RPMI8226 (cell line): ENCODE measurements at places on chromosomes 4 and X.

GRCh38 chr4:11622961-11623725 lies 194.4 kb upstream of the HS3ST1 start:
- DNase-seq = no peak

- DNase-seq = no peak
Measured at GRCh38 chrX:153459986-153460385, 10.4 kb downstream of the HAUS7 start.

GRCh38 chrX:16754019-16754418 lies 32.2 kb upstream of the TXLNG start:
- no peak for DNase-seq

GRCh38 chr4:117481742-117482141 lies 396.4 kb upstream of the TRAM1L1 start:
- no peak for DNase-seq

- DNase-seq = no peak
Measured at GRCh38 chr4:7156761-7157488, 35.4 kb upstream of the SORCS2 start.

GRCh38 chr4:94540476-94540875 lies 88.7 kb downstream of the PDLIM5 start:
- DNase-seq = no peak

GRCh38 chr4:178808106-178808505 lies 1365.9 kb upstream of the AGA start:
- DNase-seq = no peak

GRCh38 chr4:14234307-14234706 lies 606.8 kb upstream of the BOD1L1 start:
- no peak for DNase-seq

- no peak for DNase-seq
Measured at GRCh38 chrX:103441878-103442535, 65.7 kb downstream of the BEX3 start.

- DNase-seq = peak; percentile 70
Measured at GRCh38 chr4:3791910-3792542, 25.8 kb downstream of the ADRA2C start.

- DNase-seq = peak; percentile 61
Measured at GRCh38 chr4:84597450-84597849, 14.5 kb downstream of the CDS1 start.

GRCh38 chr4:147963839-147964238 lies 232.0 kb downstream of the ARHGAP10 start:
- DNase-seq = no peak

GRCh38 chrX:38803243-38803587 lies 2.0 kb downstream of the MID1IP1 start:
- DNase-seq = peak; percentile 32

DNA sequence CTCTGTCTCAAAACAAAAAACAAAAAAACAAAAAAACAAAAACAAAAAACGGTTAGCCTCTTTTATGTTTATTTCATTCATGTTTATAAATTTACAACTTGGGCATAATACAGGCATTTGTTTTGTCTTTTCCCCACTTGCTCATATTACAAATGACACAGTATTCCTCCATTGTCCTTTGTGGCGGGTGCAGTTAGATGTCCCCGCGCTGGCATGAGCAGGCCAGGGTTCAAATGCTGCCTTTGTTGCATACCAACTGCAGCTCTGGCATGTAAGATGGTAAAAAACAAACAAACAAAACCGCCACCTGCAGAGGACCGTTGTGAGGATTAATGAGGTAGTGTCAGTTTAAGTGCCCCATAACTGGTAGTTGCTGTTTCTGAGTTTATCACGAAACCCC lies 16.1 kb upstream of the HPF1 start:
- DNase-seq = no peak

DNA sequence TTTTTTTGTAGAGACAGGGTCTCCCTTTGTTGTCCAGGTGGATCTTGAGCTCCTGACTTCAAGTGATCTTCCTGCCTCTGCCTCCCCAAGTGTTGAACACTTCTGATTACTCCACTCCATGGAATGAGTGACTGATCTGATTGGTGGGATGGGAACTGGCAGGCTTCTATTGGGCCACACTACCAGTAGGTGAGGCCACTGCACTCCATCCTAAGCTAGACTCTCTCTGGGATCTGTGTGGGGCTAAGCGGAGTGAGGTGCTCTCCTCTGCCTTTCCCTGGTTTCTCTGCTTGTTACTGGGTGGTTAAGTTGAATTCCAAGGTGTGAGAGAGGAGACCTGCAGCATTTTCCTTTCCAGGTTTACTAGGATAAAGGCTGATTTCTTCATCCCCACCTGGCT lies 58.7 kb downstream of the ENOPH1 start:
- no peak for DNase-seq

DNA sequence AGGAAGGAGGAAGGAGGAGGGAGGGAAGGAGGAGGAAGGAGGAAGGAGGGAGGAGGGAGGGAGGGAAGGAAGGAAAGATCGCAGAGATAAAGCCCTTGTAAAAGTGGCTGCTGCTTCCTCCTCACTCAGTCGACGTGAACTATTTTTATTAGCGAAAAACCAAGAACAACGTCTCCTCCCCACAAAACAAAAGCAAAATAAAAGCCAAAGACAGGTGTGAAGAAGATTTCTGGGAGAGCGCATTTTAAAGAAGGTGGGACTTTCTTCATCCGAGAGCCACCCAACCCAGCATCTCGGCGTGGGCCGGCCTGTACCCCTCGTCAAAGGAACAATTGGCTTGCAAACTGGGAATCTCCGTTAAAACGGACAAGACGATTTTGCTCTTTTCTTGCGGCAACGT lies 40.7 kb upstream of the ASMTL start:
- peak; percentile 23 for DNase-seq

GRCh38 chrX:4805502-4805901 lies 1092.1 kb upstream of the PRKX start:
- DNase-seq = no peak

DNA sequence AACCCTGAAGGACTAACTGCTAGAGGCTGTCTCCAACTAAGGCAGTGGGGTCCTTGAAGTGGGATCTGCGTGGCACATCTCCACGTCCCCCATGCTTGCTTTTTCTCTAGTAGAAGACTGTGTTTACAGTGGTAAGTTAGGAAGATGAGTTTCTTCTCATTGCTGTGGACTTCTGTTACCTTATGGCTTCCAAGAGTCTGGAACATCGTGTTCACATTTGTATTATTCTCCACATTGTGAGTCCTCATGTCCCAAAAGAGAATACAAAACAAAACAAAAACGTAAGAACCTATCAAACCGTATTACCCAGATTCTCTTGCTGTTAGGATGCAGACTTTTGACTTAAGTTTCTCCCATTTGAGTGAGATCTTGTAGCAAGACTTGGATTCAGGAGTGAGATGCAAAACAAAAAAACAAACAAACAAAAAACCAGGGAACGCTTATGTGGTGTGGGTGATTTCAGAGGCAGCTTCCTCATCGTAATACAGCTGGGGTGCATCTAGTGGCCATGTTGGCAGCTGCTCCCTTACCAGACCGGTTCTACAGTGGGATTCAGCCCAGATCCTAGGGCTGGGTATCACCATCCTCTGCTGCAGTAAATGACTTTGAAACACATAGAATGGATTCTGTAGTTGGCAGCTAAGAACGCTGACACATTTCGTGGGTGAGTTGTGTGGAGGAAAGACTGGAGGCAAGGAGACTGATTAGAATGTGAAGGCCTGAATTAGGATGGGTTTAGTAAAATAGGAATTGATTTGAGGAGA lies 41.3 kb downstream of the TMEM131L start:
- DNase-seq = no peak

- DNase-seq = no peak
Measured at GRCh38 chrX:117400839-117401238, 715.8 kb downstream of the KLHL13 start.

DNA sequence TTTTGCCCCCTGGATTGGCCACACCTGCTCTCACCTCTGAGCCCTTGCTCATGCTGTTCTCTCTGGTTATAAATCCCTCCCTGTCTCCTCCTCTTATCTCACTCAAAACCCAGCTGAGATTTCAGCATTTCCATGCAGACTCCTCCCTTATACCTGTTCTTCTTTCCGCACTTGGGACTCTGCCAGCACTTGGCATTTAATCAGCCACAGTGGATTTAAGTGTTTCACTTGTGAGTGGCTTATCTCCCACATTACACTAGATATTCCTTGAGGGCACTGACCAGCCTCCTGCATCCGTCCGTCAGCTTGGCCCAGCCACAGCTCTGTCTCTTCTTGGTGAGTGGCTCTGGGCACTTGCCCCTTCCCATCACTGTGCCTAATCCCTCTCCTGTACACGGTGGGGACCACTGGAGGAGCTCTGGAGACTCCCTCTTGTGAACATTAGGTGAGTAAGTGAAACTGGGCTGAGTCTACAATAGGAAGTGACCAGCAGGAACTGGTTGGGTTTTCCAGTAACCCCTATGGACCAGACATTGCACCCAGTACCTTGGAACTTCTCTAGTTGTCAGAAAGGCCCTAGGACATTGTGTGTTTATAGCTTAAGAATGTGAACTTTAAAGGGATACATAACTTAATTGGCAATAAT lies 19.9 kb downstream of the FGFBP1 start:
- DNase-seq = no peak

DNA sequence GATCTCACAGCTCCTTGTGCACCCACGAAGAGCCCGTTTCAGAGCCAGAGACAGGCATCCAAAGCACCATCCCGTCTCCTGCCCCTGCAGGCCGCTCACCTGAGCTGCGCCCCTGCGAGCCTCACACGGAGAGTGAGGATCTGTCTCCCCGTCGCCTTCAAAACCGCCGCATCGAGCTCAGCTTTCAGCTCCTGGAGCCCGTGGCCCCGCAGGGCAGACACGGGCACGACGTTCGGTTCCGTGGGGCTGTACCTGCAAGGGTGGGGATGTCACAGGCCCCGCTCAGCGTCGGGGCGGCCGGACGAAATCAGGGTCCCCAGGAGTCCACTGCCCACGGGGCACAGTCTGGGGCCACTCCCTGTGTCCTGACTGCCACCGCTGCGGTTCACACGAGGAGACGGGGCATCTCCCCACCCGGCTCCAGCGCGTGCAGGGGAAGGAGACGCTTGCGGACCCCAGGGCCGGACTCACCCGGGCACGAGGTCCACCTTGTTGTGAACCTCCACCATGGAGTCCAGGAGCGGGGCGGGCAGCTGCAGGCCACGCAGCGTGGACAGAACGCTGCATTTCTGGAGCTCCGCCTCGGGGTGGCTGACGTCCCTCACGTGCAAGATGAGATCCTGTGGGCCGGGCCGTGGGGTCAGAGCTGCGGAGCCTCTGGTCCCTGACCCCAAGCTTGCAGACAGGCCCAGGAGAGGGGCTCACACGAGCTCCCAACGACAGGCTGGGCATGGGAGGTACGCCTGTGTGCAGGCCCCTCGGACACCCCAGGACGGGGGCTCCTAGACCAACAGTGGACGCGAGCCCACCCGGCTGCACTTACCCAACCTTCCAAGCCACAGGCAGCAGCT lies 11.1 kb downstream of the GTPBP6 start:
- no peak for DNase-seq
